ENCODE measurements at places on chromosomes 4 and X.
A peak's percentile ranks its signal among the peaks of the same experiment; 100 is the strongest.

- no peak for DNase-seq
Observed at GRCh38 chr4:94244087-94244828, 36.6 kb downstream of the SMARCAD1 start.

DNA sequence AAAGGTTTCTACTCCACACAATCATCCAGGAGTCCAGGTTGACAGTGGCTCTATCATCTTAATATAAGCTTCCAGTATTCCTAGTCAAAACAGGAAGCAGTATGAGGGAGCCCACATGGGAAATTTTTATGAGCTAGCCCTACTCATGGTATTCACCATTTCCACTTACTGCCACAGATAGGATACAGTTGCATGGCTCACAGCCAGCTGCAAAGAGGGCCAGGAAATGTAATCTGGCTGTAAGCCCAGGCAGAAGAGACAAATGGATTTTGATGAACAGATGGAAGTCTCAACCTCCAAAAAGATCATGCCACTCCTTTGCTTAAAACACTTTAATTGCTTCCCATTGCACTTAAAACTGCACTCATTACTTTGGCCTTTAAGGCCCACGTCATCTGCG is 150.6 kb downstream of the ADAMTS3 start:
- DNase-seq: no peak

GRCh38 chrX:37424000-37424429 is 74.9 kb downstream of the PRRG1 start:
- no peak for DNase-seq

DNA sequence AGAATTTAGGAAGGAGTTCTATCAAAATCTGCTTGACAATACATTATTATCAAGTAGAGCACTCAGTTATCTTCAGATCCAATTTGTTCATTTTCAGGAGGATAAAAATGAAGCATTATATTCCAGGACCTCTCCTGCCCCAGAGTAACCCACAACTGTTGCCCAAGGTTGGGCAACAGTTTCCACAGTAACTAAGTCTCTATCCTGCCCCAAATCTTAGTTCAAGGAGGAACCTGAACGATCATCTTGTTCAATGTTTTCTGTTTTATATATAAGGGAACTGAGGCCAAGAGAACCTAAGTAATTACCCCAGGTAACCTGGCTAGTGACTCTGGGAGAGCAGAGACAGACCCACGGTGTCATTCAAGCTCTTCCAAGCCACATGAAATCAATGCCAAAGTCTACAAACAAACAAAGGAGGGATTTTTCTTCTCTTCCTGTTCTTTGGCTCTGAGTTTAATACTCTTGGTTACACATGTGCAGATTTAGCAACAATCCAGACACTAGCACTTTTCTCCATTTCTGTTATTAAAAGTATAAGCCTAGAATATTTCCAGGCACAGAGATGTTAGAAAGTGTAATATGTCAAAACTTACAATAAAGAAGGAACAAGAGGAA is 105.6 kb downstream of the C4orf51 start:
- DNase-seq: no peak

DNA sequence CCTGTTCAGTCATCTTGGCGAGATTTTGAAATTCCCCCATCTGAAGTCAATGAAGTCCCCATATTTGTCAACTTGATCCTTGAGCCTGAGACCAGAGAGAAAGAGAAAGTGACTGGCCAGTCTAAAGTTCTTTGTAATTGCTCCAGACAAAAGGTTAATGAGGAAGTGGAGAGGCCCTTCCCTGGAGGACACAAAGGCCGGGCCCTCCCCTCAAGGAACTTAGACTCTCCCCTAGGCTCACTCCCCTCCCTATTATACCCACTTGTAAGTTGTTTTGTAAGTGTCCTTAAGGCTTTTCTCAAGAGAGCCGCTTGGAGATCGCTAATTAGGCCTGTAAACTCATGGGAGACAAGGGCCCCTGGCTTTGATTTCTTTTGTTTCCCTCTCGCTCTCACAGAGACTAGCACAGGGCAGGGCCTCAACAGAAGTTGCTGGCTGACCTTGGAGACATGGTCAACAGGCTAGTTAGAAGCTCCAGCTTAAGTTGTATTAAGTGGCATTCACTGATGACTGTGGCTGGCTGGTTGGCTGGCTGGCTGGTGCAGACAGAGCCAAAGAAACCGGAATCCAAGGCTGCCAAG is 20.3 kb upstream of the GPC4 start:
- DNase-seq: no peak

GRCh38 chr4:94409962-94410361 is 41.8 kb upstream of the PDLIM5 start:
- no peak for DNase-seq

- DNase-seq: no peak
Observed at GRCh38 chrX:66328950-66329596, 165.0 kb downstream of the HEPH start.

- no peak for DNase-seq
Observed at GRCh38 chrX:40167850-40168479, 70.2 kb upstream of the BCOR start.

DNA sequence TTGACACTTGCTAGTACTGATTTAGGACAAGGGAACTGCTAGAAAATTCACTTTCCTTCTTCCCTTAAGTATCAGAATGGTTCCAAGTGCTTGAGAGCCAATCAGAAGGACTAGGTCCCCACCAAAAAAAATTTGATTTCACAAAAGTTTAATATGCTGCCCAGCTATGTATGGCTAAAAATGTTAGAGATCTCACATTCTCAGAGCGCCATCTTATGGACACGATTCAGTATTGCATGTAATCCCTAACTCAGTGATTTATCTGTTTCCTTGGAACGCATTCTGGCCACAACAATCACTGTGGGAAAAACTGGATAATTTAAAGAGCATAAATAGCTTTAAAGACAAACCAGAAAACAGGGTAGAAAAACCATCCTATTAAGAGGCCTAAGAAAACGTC is 255.1 kb upstream of the GPC4 start:
- no peak for DNase-seq

DNA sequence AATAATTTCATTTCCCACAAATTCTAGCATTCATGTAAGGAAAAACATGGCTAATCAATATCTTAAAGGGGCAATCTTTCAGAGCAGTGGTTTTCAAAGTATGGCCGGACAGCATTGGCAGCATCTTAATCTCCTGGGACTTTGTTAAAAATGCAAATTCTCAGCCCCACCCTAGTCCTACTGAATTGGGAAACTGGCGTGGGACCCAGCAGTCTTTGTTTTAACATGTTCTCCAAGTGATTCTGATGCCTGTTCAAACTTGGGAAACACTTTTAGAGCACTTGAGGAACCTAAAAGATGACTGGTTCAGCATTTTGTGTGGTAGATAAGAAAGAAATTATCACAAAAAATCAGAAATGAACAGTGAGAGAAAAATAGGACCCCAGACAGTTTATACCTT is 65.7 kb downstream of the ZFX start:
- DNase-seq: no peak

- DNase-seq: no peak
Observed at GRCh38 chr4:23369331-23369730, 520.5 kb downstream of the PPARGC1A start.

- DNase-seq: no peak
Observed at GRCh38 chr4:32003548-32003947, 1283.4 kb downstream of the PCDH7 start.

GRCh38 chrX:47877327-47877726 is 40.6 kb downstream of the ZNF81 start:
- no peak for DNase-seq

- peak; percentile 12 for DNase-seq
Observed at GRCh38 chr4:14871676-14872430, 130.4 kb upstream of the CPEB2 start.
